ENCODE measurements at places on chromosomes 4 and X.

- DNase-seq: no peak
Measured at GRCh38 chr4:185638548-185639301, 103.4 kb upstream of the PDLIM3 start.

DNA sequence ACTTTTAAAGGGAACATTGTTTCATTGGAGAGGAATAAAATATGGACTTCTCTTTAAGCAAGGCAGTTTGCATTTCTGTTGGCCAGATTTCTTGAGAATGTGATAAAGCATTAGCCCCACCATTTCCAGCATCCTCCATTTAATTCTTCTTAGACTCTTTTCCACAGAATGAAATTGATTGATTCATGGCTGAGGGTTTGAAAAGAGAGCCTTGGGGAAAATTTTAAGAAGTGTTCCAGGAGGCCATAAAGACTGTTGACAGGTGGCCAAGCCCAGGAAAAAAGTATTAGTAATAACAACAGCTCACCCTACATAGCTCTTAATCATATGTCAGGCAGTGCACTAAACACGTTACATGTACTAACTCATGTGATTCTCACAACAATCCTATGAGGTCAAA is 53.4 kb downstream of the SHROOM3 start:
- no peak for DNase-seq

GRCh38 chrX:136195247-136195646 is 47.9 kb downstream of the FHL1 start:
- DNase-seq: no peak

- no peak for DNase-seq
Measured at GRCh38 chr4:81195475-81195874, 19.5 kb downstream of the PRKG2 start.

DNA sequence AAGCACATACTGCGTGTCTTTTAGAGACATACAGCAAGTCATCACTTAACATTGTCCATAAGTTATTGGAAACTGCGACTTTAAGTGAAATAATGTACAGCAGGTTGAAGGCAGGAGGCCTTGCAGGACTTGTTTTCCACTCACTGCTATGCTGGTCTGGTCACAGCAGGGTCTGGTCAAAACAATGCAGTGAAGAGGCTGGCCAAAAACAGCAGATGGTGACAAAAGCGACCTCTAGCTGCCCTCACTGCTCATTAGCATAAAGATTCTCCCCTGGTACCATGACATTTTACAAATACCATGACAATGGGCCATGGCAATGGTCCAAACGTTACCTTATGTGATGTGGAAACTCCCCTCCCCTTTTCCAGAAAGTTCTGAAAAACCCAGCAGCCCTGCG is 1283.6 kb downstream of the FSTL5 start:
- no peak for DNase-seq

GRCh38 chr4:188781655-188782054 is 642.4 kb downstream of the TRIML1 start:
- no peak for DNase-seq

DNA sequence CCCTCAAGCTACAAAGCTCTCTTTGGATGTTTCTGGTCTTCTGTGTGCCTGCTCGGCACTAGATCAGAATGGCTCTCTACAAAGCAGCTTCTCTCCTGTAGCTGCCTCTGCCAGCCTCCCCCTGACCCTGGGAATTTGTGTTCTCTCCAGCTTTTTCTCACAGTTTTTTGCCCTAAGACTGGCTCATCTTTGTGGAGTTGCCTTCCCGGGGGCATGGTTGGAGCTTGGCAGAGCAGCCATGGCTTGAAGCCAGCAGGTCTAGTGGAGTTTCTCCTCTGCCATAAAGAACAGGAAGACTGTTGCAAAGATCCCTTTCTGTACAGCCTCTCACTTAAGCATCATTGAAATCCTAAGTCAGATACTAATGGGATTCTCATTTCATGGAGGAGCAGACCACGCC is 163.3 kb upstream of the MAMLD1 start:
- DNase-seq: no peak

DNA sequence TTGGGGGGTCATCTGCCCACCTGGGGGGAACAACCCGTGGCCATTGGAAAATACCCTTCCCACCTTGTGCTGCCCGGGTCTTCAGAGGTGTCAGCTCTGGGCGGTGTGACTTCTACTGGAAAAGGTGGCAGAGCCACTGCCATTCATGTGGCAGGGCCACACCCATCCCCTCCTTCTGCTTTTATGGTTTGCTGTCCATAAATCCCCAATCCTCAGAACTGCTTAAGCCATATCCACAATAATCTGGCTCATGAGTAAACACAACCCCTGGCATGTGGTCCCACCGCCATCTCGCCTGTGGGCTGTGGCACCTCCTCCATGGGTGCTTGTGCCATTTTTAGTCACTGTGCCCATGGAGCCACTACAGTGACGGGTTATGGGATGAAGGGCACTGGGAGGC is 20.6 kb downstream of the SORCS2 start:
- DNase-seq: no peak

DNA sequence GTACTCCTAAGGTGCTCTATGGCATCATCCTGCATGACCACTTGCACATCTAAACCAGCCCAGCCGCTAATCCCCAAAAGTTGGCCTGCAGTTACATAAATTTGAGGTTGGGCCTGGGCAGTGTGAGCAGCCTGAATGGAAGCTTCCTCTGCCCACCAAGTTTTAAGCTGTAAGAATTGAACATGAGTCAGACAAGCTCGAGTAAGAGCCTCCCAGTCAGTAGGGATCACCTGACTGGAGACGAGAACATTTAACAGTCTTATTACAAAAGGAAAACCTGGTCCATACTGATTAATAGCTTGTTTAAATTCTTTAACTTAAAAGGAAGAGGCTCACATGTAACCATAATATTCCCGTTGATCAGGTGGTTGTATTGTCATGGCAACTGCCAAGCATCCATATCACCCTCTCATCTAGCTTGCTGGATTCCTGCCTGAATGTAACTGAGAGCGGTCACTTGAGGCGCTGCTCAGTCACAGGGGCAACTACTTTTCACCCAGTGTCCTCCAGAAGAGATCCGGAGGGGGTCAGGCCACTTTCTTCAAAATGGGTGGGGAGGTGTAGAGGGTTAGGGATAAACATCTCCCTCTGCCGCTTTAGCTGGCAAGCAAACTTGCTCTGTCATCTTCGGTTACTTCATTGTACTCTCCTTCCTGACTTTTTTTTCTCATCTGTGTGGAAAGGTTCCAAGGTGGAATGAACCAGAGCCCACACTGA is 56.6 kb upstream of the WDR1 start:
- no peak for DNase-seq

DNA sequence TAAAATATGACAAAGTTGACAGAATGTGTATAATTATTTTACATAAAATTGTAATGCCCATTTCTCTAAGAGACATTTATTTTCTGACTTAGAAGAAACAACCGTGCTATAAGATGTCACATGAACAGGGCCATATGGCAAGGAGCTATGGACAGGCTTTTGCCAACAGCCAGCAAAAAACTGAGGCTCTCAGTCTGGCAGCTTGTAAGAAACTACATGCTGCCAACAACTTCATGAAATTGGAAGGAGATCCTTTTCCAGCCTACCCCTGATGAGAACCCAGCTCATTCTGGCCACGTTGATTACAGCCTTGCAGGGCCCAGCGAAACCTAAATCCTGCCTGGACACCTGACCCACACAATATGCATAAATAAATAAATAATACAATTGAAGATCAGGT is 250.3 kb upstream of the ARSJ start:
- DNase-seq: no peak

- no peak for DNase-seq
Measured at GRCh38 chr4:184150102-184150839, 67.4 kb downstream of the ENPP6 start.

GRCh38 chrX:50973199-50973598 is 62.7 kb downstream of the BMP15 start:
- DNase-seq: no peak

GRCh38 chrX:150085881-150086280 is 147.6 kb upstream of the EOLA2 start:
- DNase-seq: peak; percentile 41
